ENCODE measurements at places on chromosomes 11 and 22.

GRCh38 chr11:12117611-12118010 is 7.2 kb downstream of the MICAL2 start:
- DNase-seq: no peak

DNA sequence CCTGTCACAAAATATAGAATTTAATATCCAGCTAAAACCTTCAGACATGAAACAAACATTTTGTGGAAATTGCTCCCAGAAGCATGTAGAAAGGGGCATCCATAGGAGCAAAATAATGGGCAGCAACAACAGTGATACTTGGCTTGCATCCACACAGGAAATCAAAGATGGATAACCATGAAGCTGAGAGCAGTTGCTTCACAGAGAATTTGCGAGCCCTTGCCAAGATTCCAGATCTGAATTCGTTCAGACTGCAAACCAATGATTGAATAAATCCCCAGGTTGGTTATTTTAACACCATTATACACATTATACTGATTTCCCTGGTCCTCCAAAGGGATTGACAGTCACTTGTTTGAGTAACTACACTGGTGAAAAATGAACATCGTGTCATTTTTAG is 15.6 kb upstream of the OR51L1 start:
- no peak for DNase-seq

GRCh38 chr11:69828276-69828970 is 9.2 kb upstream of the FGF3 start:
- DNase-seq: no peak

DNA sequence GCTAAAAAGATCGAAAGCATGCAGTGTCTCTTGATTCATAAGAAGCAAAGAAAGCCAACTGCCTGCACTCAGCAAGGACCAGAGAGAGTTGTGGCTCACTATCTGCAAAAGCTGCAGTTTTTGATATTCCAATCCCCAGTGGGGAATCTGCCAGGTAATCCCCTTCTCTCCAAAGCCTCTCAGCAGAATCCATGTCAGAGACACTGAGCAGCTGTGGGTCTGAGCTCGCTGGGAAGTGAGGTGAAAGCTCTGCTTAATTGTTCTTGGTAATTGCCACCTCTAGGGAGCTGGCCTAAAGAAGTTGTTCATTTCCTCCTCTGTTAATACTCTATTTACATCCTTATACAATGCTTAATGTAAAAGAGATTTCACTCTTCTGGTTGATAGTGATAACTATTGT is 261.3 kb upstream of the LRRC4C start:
- DNase-seq: no peak

- no peak for DNase-seq
Measured at GRCh38 chr11:12995188-12995587, 13.9 kb upstream of the RASSF10 start.

GRCh38 chr22:29821291-29822016 is 16.6 kb downstream of the ASCC2 start:
- peak; percentile 37 for DNase-seq

GRCh38 chr11:70314730-70315129 is 44.2 kb downstream of the PPFIA1 start:
- DNase-seq: no peak

GRCh38 chr11:63017306-63017974 is 1.8 kb upstream of the SLC22A8 start:
- no peak for DNase-seq

GRCh38 chr11:60908803-60909202 is 2.4 kb upstream of the PRPF19 start:
- DNase-seq: no peak

DNA sequence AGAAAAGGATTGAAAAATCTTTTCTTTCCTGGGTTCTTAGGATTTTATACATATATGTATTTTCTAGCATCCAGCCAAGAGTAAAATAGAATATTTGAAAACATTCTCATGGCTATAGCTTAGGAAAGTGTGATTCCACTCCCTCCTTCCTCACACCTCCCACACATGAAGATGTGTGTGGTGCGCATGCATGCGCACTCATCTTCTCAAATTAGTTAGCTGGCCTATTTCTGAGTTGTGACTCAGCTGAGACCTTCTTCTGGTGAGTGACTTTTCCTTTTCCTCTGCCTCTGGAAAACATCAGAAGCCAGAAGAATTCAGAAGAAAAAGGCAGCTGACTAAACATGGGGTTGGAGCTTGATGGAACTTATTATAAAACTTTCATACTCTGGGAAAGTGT is 149.8 kb downstream of the OR4C45 start:
- DNase-seq: no peak

GRCh38 chr11:79087961-79088318 is 352.9 kb downstream of the TENM4 start:
- no peak for DNase-seq

- no peak for DNase-seq
Measured at GRCh38 chr11:60457576-60457975, 1.9 kb downstream of the MS4A1 start.

- DNase-seq: peak; percentile 24
Measured at GRCh38 chr11:68998390-68998911, 14.6 kb downstream of the MRGPRF start.

- DNase-seq: no peak
Measured at GRCh38 chr22:32518381-32518780, 43.8 kb downstream of the FBXO7 start.

- DNase-seq: no peak
Measured at GRCh38 chr22:49405590-49405989, 422.1 kb downstream of the BRD1 start.

DNA sequence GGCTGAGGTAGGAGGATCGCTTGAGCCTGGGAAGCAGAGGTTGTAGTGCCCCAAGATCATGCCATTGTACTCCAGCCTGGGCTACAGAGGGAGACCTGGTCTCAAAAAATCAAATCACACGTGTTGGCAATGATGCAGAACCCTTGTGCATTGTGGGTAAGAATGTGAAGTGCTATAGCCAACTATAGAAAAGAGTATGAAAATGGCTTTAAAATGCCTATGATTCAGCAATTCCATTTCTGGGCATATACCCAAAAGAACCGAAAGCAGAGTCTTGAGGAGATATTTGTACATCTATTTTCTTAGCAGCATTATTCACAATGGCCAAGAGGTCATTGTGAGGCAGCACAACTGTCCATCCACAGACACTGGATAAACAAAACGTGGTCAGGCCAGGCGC is 2.6 kb upstream of the FADS3 start:
- DNase-seq: no peak

DNA sequence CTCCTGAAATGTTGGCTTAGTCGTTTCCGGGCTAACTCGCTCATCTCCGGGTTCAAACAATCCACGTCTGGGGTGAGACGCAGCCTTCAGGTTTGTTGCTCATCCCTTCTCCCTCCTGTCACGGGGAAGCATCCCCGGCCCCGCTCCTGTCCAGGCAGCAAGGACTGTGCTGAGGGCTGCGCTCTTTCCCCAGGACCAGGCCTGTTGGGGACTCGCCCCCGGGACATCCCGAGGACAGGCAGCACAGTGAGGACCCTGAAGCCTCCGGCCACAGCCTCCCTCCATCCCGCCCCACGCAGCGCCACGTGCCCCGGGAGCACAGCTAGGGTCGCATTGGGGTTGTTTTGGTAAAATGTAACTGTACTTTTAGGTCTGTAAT is 252.0 kb downstream of the BRD1 start:
- DNase-seq: no peak

- DNase-seq: no peak
Measured at GRCh38 chr11:111421251-111421650, 42.2 kb upstream of the POU2AF1 start.

- DNase-seq: no peak
Measured at GRCh38 chr11:6229911-6230310, 4.5 kb downstream of the FHIP1B start.

- DNase-seq: no peak
Measured at GRCh38 chr22:46854125-46854870, 91.8 kb downstream of the TBC1D22A start.

- no peak for DNase-seq
Measured at GRCh38 chr11:32531528-32531927, 52.1 kb upstream of the EIF3M start.

- DNase-seq: no peak
Measured at GRCh38 chr11:103499710-103500340, 390.6 kb downstream of the DYNC2H1 start.

DNA sequence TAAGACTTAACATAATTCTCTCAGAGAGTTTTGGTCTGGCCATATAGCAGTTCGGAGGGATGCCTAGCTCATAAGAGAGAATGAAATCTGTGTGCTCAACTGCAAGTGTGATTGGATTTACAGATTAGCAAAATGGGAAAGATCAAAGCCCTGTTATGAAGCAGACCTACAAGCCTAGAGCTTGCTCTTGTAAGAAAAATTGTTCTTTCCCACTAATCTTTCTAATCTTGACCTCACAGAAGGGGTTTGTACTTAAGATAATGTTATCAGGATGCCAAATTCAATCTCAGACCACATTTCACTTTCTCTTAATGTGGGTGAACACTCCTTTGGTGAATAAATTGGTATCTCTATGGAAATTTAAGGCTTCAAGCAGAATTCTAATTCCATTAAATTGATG is 267.2 kb downstream of the RAB38 start:
- no peak for DNase-seq

GRCh38 chr11:99271527-99271926 is 250.8 kb downstream of the CNTN5 start:
- DNase-seq: no peak

DNA sequence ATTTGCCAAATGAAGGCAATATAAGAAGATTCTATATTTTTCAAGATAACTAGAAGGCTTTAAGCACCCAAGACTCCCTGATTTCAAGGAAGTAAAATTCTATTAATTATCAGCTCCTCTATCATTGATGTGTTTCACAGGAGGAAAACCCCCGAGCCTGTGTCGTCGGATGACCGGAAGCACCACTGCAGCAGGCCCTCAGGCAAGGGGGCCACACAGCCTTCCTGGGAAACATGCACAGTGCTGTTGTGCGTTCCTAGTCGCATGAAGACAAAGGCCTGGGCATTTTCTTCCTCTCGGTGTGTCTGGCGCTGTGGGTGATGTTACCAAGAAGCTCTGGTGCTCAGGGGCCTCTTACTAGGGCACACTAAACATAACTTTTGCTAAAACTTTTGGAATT is 16.4 kb downstream of the CLTCL1 start:
- no peak for DNase-seq

- no peak for DNase-seq
Measured at GRCh38 chr22:42769574-42770447, 49.1 kb upstream of the A4GALT start.

DNA sequence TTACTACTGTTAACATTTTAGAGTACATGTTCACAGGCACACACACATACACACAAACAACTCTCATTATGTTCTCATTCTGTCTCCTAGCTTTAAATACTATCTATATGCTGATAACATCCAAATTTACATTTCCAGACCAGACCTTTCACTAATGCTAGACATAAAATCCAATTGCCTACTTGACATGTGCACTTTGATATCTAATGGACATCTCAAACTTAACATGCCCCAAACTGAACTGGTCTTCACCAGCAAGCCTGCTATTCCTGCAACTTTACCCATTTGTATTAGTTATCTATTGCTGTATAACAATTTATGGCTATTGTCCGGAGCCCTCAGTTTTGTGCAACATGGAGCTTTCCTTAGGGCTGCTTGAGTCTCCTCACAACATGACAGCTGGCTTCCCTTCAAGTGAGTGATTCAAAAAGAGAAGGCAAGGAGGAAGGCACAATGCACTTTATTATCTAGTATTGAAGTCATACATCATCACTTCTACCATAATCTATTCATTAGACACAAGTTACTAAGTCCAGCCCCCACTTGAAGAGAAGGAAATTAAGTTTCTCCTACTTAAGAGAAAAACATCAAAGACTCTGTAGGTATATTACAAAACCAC is 3.0 kb downstream of the SLC36A4 start:
- no peak for DNase-seq

- no peak for DNase-seq
Measured at GRCh38 chr11:64516226-64516625, 74.8 kb upstream of the SLC22A12 start.

GRCh38 chr22:22103078-22103875 is 120.7 kb upstream of the TOP3B start:
- DNase-seq: no peak

GRCh38 chr11:20353829-20354434 is 9.6 kb upstream of the HTATIP2 start:
- DNase-seq: no peak

DNA sequence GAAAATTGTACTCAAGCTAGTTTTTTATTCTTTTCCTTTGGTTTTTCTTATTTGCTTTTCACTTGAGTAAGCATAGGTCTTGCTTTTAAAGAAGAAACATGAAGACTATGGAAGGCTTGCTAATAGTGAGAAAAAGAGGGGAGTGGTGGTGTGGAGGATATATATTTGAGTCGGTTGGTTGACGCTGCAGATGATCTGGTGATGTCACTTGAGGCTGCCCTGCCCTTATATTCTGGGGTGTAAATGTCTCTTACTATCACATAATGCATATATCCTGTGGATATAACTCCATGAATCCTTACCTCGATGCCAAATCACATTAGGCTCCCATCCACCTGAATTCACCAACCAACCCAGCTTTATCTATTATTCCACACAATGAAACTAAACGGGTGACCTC is 2.9 kb downstream of the GRIA4 start:
- DNase-seq: no peak

- DNase-seq: no peak
Measured at GRCh38 chr11:117984476-117984875, 1.7 kb upstream of the IL10RA start.

- DNase-seq: no peak
Measured at GRCh38 chr11:2586793-2587131, 113.0 kb downstream of the KCNQ1OT1 start.

DNA sequence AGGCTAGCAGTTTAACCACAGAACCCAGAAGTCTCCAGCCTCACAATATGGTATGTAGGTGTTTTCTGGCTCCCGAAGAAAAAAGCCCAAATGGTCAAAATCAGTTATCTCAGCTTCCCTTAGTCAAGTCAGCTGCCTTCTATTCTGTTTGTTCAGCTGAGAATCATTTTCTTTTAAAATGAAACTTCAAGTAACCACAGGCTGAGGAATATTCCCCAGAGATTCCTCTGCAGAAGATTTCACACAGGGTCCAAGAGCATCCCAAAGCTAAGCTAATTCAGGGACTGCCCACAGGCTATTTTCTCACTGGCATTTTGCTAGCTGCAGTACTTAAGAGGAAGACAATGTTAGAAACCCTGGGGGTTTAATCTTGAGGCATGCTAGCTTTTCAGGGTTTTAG is 977.0 kb upstream of the CHORDC1 start:
- DNase-seq: no peak

DNA sequence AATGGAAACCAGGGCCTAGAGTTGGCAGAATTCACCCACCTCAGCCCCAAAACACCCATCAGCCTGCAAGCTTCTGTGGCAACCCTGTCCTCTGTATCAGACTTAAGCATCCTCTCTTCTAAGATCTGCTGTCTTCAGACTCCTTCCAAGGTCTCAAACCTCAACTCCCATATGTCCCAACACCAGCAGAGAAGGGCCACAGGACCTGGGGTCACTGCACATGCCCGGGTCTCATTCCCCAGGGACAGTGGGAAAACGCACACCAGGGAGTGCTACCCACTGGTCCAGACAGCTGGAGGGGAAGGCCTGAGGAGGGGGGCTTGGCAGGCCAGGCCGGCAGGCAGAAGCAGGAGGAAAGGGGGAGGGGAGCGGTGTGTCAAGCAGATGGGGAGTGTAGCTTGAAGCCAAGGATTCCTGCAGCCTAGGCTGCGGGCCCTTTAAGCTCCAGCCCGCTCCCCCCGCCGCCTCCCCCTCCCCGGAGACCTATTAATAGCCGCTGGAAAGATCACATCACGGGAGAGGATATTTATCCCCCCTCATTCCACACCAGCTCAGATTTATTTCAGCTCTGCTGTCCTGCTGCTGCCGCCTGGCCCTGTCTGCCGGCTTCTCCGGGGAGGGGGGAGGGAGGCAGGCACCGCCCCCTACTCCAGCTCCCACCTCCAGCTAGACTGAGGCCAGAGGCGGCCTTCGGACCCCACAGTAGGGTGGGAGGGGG is 16.7 kb downstream of the BCL9L start:
- no peak for DNase-seq

GRCh38 chr11:123264431-123264780 is 69.4 kb upstream of the CLMP start:
- no peak for DNase-seq

Data from activated CD4-positive, CD25-positive, alpha-beta regulatory T cell treated with anti-CD3 and anti-CD28 coated beads, Interleukin-2, amount 50 U/mL, for 72 hours (primary cell).